ENCODE measurements at places on chromosomes 12 and 14.

DNA sequence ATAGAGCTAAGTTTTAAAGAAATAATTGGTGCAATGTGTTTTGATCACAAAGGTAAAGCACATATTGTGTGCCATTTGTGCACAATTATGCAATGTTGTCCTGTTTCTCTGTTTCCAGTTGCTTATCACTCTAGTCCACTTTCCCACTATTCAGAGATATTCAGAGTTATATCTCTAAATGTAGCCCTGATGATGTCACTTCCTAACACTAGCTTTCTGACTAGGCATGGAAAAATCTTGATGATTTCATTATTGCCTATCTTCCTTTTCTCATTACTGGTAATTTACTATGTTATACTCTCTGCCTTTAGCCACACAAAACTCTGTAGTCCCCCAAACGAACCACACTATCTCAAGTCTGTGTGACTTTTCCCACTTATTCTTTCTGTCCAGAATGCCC, 221.2 kb downstream of the TRHDE start:
- DNase-seq: no peak

DNA sequence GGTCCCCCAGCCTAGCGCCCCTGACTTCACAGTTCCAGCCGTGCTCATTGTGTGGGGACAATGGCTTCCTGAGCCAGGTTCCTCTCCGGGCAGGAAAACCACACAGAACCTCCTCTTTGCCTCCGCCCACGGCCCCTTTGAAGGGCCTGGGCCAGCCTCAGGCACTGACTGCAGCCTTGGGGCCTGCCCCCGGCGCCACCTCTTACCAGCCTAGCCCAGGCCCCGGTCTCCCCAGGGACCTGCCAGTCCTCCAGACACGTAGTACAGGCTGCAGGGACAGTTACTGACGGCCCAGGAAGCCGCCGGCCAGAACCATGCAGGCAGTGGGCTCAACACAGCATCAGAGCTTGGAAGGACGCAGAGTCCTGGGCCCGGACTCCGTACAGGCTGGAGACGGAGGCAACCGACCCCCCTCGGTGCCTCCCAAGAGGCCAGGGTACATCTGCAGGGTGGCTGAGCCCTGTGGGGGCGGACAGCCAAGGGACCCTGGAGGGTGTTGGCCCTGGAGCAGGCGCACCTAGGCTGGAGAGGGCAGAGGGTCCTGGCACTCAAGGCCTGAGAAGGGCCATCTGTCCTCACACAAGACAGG, 20.9 kb upstream of the NUDT14 start:
- DNase-seq: no peak

GRCh38 chr12:38391007-38391406, 74.4 kb downstream of the ALG10B start:
- DNase-seq: no peak

DNA sequence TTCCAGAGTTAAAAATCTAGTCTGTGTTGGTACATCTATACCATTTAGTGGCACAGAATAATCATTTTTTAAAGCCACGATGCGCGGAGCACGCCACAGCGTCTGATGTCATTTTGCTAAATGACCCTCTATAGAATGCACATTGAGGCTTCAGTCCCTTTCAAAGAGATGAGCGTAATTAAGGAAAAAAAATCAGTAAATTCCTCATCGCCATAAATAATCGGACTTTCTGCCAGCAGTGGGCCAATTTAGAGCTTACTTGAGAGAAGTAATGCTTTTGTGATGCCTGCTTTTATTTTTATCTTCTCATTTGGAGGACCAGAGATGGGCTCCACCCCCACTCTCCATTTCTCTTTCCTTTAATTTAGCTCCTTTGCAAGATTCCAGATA, 4.0 kb downstream of the ASCL1 start:
- no peak for DNase-seq

GRCh38 chr12:100895192-100895591, 100.6 kb downstream of the ANO4 start:
- no peak for DNase-seq

- DNase-seq: no peak
These were observed 46.5 kb downstream of the TSPAN9 start for GRCh38 chr12:3123729-3124128.

- no peak for DNase-seq
These were observed 285.0 kb upstream of the ATP2B1 start for GRCh38 chr12:89993632-89994031.

DNA sequence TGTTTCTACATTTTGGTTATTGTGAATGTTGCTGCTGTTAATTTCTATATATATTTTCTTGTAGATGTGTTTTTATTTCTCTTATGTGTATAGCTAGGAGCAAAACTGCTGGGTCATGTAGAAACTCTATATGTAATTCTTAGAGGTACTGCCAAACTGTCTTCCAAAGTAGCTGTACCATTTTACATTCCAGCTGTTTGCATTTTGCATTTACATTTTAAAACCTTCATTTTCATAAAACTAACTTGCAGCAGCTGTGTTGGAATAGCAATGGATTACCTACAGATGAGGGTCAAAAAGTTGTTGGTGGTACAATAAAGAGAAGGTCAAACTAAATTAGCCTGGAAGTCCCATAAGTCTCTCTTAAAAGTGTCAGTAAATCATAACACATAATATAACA, 1109.7 kb downstream of the FLRT2 start:
- no peak for DNase-seq

GRCh38 chr12:76634133-76634532, 74.6 kb upstream of the OSBPL8 start:
- DNase-seq: no peak

DNA sequence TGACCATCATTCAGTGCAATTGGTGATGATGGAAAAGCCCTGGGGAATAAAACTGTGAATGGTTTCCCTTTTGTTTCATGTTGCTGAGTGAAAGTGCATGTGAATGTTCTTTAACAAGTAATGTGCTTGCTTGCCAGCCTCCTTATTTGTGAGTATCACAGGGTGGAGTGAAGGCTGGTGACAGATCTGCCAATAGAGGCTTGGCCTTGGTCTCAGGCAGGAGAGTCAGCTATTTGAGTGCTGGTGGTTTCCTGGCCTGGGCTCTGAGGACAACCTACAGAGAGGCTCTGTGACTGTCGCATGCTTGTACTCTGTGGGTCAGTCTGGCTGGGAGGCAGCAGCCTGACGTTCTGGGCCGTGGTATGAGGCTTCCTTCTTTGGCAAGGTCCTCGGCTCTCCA, 20.7 kb downstream of the KRT85 start:
- DNase-seq: no peak

GRCh38 chr12:57430112-57430930, 522 bp downstream of the R3HDM2 start:
- DNase-seq: no peak

- no peak for DNase-seq
These were observed 261.9 kb downstream of the RAD51B start for GRCh38 chr14:68081489-68081888.

DNA sequence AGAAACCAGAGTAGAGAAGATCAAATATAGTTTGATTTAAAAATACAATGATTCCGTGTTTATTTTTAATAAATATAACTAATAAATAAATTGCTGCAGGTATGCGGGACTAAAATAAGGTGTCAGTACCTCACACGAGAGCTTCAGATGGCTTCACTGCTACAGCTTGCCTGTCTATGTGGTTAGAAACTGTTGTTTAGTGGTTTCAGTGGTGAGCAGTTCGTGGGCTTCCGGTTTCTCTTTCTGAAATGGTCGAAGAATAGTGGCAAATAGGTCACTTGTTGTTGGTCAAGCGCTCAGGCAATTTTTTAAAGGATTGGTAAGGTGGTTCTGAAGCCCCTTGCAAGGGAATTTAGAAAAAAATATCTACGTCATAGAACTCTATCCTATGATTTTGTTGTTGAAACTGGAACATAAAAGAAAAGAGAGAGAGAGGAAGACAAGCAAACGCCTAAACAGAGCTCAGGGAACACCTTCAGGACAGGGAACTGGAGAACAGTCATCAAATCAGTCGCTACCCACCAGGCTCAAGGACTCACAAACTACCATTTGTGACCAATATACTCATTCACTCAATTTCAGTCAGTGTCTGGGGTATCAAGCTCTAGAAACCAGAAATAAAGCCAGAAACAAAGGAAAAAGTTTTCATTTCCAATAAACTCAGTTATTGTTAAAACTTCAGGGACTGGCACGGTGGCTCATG, 31.3 kb downstream of the GABARAPL1 start:
- no peak for DNase-seq

DNA sequence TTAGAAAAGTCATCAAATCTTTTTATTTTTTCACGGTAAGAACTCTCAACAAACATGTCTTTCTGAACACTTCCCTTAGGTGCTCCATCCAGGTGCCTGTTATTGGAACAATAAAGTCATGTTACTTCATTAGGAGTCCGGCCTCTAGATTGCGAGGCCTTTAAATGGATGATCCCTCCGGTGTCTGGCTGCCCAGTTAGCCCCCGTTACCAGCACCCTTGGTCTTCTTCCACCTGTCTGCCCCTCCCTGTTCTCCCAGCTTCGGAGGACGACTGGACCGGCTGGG, 593 bp upstream of the PA2G4 start:
- DNase-seq: no peak

- no peak for DNase-seq
These were observed 8.7 kb downstream of the TMEM253 start for GRCh38 chr14:21109377-21110138.

DNA sequence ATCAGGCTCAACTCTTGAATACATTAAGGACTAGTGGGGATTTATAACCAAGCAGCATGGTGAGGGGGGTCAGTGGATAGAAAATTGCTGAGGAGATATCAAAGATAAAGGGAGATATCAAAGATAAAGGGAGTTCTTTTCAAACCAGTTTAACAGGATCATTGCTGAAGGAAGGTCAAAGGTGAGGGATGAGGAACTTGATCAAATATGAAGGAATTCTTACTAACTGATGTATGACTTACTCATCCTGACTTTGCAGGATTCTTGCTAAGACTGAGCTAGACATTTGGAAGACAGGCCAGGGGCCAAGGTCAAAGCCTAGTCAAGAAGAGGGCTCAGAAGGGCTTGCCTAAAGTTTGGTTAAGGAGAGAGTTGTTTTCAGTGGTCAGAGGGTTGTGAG, 4.8 kb downstream of the ABHD4 start:
- no peak for DNase-seq

DNA sequence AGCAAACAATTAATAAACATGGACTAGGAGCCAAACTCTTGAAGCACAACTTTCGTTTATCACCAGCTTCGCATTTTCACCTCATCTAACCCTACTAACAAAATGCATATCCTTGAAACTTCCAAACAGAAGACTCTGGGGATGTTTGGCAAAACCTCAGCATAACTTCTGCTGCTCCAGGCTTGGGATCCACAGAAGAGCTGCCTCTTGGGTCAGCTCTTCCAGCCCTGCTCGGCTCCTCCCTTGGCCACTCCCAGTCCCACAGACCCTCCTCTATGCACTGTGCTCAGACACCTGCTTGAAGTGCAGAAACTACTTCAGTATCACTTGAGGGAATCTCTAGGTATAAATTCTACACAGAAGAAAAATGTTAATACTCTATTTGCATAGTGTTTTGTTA, 110.0 kb upstream of the AMIGO2 start:
- DNase-seq: no peak

- no peak for DNase-seq
These were observed 160.2 kb downstream of the DAD1 start for GRCh38 chr14:22428700-22429291.

DNA sequence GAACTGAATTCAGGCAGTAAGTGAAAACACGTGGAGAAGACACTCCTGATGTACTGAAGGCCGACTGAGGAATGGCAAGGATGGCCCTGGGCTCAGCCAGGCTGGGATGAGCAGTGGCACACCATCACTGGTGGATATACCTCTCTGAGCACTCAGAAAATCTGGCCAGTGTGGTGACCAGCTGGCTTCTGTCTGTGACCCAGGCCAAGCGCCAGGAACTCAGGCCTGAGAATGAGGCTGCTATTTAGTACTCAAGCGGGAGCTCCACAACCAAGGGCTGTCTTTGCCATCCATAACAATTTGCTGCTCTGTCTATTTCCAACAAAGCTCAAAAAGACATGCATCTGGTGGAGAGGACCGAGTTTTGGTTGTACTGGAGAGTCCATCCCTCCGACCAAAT, 586.3 kb downstream of the BCL11B start:
- no peak for DNase-seq

GRCh38 chr12:56932146-56932545, 2.1 kb downstream of the SDR9C7 start:
- DNase-seq: no peak

All from iPS DF 6.9 (cell line).